ENCODE measurements at places on chromosomes 6 and 20.

- DNase-seq = no peak
Observed at GRCh38 chr6:159808647-159809046, 8.6 kb downstream of the PNLDC1 start.

DNA sequence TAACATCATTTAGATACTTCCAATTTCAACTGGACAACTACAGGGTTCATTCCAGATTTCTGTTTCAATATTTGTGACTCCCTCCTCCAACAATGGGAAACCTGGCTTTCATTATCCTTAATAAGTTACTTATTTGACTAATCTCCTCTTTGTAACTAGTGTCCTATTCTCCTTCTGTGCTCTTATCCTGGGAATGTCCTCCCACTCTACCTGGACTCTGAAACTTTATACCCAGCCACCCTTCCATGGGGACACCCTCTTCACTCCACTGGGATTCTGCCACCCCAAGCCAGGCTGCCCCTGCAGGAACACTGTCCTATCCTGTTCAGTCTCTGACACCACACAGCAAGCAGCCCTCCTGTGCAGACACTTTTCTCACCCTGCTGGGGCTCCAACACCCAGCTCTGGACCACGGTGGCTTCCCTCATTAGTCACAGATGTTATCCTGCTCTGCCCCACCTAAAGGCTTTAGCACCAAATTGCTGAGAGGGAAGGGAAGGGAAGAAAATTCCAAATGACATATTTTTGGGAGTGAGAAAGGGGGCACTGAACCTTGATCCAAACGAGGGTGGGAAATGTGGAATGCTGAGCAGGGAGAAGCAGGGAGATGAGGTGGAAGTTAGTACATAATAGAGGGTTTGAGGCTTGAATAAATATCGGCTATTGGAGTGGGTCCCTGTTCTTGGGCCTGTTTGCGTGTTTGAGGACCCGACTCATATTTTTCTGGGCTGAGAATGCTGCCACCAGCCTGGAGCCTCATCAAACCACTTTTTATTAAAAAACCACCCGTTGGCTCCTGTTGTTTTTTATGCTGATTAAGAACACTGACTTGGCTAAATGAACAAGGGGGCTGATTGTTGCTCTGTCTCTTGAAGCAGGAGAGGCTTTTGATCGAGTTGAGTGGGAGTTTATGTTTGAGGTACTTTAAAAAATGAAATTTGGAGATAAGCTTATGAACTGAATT, 54.0 kb upstream of the AKIRIN2 start:
- no peak for DNase-seq

- DNase-seq = no peak
Observed at GRCh38 chr6:137416376-137417109, 77.7 kb downstream of the OLIG3 start.

- no peak for DNase-seq
Observed at GRCh38 chr20:59777814-59778575, 155.4 kb downstream of the SYCP2 start.

GRCh38 chr6:73577676-73578075, 56.8 kb upstream of the EEF1A1 start:
- DNase-seq = no peak

GRCh38 chr6:45648262-45648620, 270.5 kb upstream of the SUPT3H start:
- DNase-seq = no peak

- DNase-seq = no peak
Observed at GRCh38 chr20:48858075-48858790, 30.4 kb upstream of the PREX1 start.

DNA sequence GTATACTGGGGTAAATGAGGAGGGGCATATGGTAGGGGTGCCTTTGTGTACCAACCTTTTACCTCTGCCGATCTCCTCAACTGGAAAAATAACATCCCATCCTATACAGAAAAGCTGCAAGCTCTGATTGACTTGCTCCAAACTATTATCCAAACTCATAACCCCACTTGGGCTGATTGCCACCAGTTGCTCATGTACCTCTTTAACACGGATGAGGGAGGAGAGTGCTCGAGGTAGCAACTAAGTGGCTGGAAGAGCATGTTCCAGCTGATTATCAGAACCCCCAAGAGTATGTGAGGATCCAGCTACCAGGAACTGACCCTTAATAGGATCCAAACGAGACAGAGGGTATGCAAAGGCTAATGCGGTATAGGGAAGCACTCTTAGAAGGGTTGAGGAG, 299.6 kb downstream of the RNGTT start:
- DNase-seq = no peak

- no peak for DNase-seq
Observed at GRCh38 chr6:139655783-139656705, 281.6 kb upstream of the CITED2 start.

GRCh38 chr6:34888874-34889555, at the start of gene ANKS1A:
TSS of gene ANKS1A (plus strand) at chr6:34889255. CDS start at chr6:34889403, 148 bp downstream.
- peak; percentile 70 for DNase-seq

GRCh38 chr20:33518071-33518470, 28.2 kb downstream of the CBFA2T2 start:
- DNase-seq = no peak

DNA sequence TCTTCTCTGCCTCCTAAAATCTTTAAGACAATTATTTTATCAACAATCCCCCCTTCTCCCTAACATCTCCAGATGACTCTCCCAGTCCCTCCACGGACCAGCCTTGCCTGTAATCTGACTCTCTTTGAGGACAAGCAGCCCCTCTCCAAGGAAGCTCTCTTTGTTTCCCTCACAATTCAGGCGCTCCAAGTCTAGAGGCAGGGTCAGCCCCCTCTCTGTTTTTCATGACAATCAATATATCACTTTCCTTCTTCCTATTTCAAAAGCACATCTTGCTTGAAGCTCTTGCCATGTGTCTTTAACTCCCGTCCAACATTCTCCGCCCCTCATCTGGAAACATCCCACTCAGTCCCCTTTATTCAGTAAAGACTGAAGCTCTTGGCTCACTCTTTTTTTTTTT, 393.4 kb upstream of the SULF2 start:
- no peak for DNase-seq

GRCh38 chr6:53112871-53113270, 35.8 kb downstream of the GCM1 start:
- DNase-seq = no peak
